Frontal cortex (tissue), 4 donors: ENCODE measurements at places on chromosomes 11 and 22.

- DNase-seq: no peak
These were observed at the start of gene TEX54 for GRCh38 chr11:62832336-62833234. Gene TEX54, minus strand, starts transcription at chr11:62832841.

- DNase-seq: no peak
These were observed 27.6 kb upstream of the HMOX1 start for GRCh38 chr22:35353318-35353717.

- no peak for DNase-seq
These were observed 264.4 kb downstream of the DDX10 start for GRCh38 chr11:108929241-108929640.

- no peak for DNase-seq
These were observed 16.0 kb downstream of the CSTPP1 start for GRCh38 chr11:46952553-46952952.

DNA sequence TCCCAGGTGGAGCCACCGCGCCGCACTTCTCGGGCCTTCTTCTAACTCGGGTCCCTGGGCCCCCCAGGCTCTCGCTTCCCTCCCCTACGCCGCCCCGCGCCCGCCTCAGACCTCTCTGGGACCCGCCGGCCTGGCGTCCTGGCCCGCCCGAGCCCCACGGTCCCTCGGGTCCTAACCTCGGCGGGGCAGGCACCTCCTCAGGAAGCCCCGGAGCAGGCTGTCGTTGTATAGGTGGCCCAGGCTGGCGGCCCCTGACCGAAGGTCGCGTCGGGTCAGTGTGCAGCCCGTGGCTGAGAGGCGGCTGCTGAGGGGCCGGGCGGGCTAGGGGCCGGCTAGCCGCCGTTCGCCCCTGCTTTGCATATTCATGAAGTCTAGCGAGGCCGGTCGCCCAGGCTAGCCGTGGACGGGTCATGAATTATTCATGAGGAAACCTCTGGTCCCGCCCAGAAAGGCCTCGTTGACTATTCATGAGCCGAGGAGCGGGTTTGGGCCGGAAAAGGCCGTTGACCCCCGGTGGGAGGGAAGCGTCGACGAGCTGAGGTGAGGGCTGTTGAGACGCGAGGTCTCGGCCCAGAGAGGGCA is at the start of gene HORMAD2:
HORMAD2 (plus strand) TSS at position 513 of the 582 bp plus-strand sequence. CDS start 13,489 bp downstream, outside the sequence.
- DNase-seq: no peak

- DNase-seq: no peak
These were observed 744.7 kb downstream of the KCNA4 start for GRCh38 chr11:29272019-29272654.

GRCh38 chr11:83680321-83680720 is 394.2 kb upstream of the CCDC90B start:
- DNase-seq: no peak

DNA sequence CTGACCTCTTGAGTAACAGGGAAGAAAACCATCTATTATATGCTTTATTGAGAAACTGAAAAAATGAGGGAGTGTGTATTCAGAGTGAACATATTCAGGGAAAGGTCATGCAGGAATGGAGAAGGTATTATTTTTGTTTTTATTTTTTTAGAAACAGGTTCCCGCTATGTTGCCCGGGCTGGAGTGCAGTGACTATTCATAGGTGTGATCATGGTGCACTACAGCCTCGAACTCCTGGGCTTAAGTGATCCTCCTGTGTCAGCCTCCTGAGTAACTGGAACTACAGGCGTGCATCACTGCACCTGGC is 8.7 kb upstream of the RCE1 start:
- no peak for DNase-seq
